ENCODE measurements at places on chromosomes 3 and 15. TPM values are rescaled to one million over a fixed set of nuclear protein-coding genes. Genes with fewer than 3 reads are reported as not detected.
A peak's percentile ranks its signal among the peaks of the same experiment; 100 is the strongest.

GRCh38 chr3:113747283-113748046, 630 bp downstream of the ATP6V1A start:
- DNase-seq: peak; percentile 30

DNA sequence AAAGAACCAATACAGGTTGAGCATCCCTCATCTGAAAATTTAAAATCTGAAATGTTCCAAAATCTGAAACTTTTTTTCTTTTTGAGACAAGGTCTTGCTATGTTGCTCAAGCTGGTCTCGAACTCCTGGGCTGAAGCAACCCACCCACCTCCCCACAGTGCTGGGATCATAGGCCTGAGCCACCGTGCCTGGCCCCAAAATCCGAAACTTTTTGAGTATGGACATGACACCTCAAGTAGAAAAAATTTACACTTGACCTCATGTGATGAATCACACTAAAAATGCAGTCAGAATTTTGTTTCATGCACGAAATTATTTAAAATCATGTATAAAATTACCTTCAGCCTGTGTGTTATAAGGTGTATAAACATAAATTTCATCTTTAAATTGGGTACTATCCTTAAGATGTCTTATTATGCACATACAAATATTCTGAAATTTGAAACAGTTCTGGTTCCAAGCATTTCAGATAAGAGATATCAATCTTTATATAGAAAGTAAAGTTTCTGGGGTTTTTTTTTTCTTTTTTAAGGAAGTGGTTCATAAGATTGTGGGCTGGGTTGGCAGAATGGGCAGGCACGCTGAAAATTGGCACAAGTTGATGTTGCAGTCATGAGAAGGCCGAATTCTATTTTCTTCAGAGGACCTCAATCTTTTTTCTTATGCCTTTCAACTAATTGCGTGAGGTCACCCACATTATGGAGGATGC, 72.5 kb downstream of the SPRED1 start:
- DNase-seq: no peak

- DNase-seq: no peak
Observed at GRCh38 chr15:65115086-65115485, at the start of gene UBAP1L. TSS of gene UBAP1L (minus strand) at chr15:65115200. CDS start at chr15:65106215, 8,985 bp downstream.

- no peak for DNase-seq
Observed at GRCh38 chr3:29392625-29393388, 111.9 kb downstream of the RBMS3 start.

DNA sequence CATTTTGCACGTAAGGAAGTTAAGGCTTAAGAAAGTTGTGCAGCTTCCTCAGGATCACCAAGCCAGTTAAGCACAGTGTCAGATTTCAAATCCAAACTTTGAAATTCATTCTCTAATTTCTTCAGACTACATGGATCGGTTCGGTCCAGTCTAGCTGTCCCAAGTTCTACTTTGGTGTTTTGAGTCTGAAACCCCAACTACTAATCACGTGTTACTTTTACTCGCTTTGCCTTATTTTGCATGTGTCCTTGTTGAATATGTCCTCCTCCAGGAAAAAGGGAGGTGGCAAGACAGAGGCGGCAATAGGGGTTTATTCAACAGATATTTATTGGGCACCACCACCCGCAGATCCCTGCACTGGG, 522 bp upstream of the GXYLT2 start:
- DNase-seq: no peak

- DNase-seq: no peak
Observed at GRCh38 chr3:193757457-193757856, 164.4 kb downstream of the OPA1 start.

- DNase-seq: peak; percentile 69
Observed at GRCh38 chr15:48794697-48795134, 16.2 kb downstream of the CEP152 start.

DNA sequence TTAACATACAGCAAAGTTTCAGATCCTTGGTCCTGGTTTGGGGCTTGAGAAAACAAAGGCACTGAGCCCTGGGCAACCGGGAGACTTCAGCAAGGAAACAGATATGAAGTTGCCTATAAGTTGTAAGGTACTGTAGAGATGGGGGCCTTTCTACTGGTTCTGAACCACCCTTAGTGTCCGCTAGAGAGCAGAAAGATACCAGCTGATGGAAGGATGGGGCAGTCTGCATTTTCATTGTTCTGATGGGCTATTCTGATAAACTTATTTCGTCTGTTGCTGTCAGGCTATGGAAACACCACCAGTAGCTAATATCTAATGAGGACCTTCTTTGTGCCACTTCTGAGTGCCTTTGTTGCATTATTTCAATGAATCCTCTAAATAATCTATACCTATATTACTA, 38.7 kb downstream of the FGD5 start:
- DNase-seq: no peak

DNA sequence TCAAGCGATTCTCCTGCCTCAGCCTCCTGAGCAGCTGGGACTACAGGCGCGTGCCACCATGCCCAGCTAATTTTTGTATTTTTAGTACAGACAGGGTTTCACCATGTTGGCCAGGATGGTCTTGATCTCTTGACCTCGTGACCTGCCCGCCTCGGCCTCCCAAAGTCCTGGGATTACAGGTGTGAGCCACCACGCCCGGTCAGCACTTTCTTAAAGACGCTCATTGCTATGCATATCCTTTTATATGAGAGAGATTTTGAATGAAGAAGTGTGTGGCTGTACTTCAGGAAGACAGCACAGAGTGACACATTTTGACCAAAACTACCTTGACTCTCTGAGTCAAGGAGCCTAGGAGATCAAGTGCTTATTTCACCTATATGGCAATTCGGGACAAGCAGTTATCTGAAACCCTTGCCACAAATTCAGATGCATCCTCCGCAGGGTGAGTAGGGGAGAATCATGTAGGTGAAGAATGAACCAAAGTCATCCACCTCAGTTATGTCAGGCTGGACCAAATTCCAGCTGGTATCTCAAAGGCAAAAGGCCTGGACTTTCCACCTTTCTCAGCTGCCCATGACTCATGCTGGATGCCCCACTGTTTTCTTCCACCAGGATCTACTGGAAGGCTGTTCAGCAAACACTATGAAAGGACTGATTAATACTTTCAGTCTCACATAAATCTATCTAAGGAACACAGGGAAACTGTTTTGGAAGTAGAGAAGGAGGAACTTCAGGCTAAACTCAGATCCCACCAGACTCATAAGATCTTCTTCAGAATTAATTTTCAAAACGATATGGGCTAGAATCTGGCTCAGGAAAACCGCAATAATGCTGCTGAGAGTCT, 31.9 kb downstream of the SUSD5 start:
- no peak for DNase-seq

DNA sequence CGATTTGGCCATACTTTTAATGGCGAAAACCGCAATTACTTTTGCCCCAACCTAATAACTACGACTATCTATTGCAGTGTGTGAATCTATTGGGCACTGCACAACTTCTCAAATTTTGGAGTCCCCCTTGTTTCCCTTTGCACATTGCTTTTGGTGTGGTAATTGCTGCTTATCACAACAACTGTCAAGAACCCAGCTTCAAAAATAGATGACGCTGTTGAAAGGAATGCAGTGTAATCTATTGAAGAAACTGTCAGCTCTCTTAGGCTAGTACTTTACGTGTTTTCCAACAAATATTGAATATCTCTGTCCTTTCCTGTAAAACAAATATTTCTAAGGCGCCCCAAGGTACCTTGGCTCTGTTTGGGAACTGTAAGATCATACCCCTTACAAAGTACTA, 222.8 kb upstream of the UBE2E2 start:
- DNase-seq: no peak

GRCh38 chr3:134153761-134154160, 96.9 kb downstream of the RYK start:
- no peak for DNase-seq

DNA sequence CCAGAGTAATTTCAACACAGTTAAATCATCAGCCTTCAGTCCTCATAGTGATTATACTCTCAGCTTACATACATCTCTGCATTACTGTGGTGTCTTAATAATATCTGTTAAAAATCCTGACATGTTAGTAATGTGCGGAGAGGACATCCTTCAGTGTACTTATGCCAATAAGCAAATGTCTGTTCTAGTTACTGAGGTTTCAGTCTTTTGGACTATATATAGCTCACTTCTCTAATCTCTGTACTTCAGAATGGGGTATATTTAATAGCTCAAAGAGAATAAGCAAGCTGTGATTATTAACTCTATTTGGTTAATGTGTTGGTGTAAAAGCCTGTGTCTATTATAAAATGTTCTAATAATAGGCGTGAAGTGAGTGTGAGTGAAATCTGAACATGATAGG, 28.9 kb upstream of the OSTN start:
- DNase-seq: no peak

DNA sequence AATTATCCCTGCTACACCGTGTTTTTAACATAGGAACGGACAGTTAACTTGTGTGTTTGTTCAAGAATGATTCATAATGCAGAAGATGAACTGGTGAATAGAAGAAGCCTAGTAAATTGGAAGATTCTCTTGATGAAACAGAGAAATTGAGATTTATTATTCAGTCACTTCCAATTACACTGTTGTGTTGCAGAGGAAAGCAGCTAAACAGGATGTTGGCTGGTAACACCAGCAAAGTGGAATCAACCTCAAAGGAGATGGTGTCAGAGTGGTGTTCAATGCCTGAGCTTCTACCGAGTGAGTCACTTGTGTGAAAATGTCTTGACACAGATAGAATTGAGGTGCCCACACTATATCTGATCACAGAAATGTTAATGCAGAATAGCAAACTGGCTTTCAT, 399.6 kb downstream of the LPP start:
- DNase-seq: no peak

DNA sequence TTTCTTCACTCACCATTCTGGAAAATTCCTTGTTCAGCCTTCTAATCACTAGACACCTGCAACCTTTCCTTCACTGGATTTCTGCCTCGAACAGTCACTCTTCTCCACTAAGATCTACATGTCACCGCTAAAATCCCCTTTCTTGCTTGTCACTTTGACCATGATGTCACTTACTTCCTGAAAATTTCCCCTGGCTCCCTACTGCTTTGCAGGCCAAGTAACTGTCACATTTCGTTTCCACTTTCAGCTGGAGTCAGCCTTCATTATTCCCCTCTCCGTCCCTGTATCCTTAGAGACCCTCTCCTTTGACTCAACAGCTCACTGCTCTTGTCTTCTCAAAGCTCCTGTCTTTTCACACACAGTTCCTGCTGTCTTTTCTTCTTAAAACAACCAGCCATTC, 15.9 kb downstream of the CHL1 start:
- peak; percentile 50 for DNase-seq

- DNase-seq: no peak
Observed at GRCh38 chr15:85407421-85408269, 27.2 kb downstream of the AKAP13 start.

DNA sequence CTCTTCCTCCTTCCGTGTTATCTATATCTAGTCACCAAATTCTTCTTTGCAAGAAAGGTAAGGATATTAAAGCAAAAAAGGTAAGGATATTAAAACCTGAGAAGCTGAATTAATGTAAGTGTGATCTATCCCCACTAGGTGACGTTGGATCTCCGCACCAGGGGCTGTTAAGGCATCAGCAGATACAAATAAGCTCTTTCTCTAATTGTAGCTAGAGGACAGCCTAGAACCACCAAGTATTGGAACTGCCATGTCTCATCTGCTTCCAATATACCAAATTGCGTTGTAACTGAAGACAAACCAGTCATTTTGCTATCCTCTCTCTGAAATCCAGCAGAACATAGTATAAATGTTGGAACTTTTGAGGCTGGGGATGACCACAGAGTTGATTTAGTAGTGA, 471.2 kb upstream of the TGFBR2 start:
- DNase-seq: no peak

DNA sequence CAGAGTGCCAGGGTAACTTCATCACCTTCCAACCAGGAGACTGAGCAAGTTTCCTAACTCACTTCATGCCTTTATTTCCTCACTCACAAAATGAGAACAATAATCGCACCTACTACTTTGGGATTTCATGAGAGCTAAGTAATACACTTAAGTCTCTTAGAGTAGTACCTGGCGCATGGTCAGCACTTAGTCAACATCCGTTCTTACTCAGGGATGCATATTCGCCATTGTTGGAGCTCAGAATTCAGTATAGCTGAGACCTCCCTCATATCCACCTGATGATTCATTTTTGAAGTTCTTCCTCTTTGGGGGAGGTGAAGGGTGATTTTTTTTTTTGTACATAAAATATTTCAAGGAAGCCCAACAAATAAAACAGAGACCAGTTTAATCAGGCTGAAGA, 188.2 kb downstream of the AGBL1 start:
- no peak for DNase-seq

DNA sequence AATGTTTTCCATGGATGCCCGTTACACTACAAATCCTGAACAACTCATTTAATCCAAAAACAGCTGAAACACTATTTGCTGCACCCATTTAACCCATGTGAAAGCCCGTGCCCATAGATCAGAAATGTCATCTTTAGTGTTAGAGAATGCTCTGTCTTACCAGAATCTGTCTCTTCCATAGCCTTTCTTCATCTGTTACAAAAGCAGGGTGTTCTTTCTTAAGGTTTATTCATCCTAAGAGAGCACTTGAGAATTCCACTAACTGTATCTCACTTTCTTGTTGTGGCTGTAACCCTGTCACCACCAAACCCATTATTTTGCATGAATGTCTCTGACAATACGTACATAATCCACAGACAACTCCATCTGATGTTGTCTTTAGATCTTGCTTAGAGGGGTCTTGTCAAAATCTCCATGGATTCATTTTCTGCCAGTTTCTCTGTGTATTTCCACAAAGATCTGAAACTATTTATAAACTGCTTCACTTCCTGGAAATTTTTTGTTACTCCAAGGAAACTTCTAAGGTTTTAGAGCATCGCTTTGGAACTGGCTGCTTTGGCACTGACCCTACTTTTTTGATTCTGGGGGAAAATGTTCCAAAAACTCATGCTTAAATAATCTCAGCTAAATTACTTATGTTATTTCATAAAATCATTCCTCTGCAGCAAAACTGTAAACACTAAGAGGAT, 167.8 kb upstream of the CCDC54 start:
- DNase-seq: no peak

- no peak for DNase-seq
Observed at GRCh38 chr3:132638706-132639105, 20.9 kb downstream of the ACAD11 start.

FANCD2OS gene
- not detected for total RNA-seq

SERPINI2 gene
- total RNA-seq: 0.33 TPM

GLCE gene
- 2.8 TPM for total RNA-seq

LRRC2 gene
- not detected for total RNA-seq

ARNT2 gene
- total RNA-seq: not detected

FBXL22 gene
- 0.82 TPM for total RNA-seq

SEMA5B gene
- not detected for total RNA-seq

SENP5 gene
- total RNA-seq: 22.5 TPM

GRAMD1C gene
- 5.5 TPM for total RNA-seq

DPPA4 gene
- total RNA-seq: 0.40 TPM

SAXO2 gene
- total RNA-seq: 2.3 TPM

SEMA3F gene
- 0.45 TPM for total RNA-seq

PLA2G4D gene
- not detected for total RNA-seq

TGM5 gene
- total RNA-seq: 5.6 TPM

STXBP5L gene
- total RNA-seq: not detected

CADM2 gene
- not detected for total RNA-seq

Measured in GM12878 (cell line).